ENCODE measurements at places on chromosomes 4 and X. TPM values are rescaled to one million over a fixed set of nuclear protein-coding genes. Genes with fewer than 3 reads are reported as not detected.
A peak's percentile ranks its signal among the peaks of the same experiment; 100 is the strongest.

The SUPT20HL1 gene
- total RNA-seq: not detected

The VEGFC gene
- 26.9 TPM for total RNA-seq

The AWAT2 gene
- under 0.01 TPM for total RNA-seq

The RHOH gene
- total RNA-seq: not detected

The PPARGC1A gene
- total RNA-seq: under 0.01 TPM

The GPR143 gene
- not detected for total RNA-seq

The CCDC120 gene
- total RNA-seq: under 0.01 TPM

The GPR173 gene
- 1.1 TPM for total RNA-seq

DNA sequence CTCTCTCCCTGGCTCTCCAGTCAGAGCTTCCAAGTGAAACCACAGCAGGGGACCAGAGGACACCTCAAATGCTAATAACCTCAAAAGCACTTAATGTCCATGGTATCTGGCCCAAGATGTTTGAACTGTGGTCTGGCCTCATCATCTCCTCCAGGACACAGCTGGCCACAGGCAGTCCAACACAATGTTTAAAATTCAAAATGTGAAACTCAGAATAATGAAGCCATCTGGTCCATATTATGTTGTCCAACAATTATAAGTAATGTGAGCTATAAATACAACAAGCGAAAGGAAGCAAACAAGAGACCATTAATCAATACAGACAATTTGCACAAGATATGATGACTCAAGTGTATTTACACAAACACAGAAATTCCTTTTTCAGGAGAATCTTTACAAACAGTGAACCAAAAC, 90.7 kb upstream of the S100G start:
- peak; percentile 43 for DNase-seq

GRCh38 chr4:90474484-90474883, 347.3 kb downstream of the CCSER1 start:
- DNase-seq: no peak

DNA sequence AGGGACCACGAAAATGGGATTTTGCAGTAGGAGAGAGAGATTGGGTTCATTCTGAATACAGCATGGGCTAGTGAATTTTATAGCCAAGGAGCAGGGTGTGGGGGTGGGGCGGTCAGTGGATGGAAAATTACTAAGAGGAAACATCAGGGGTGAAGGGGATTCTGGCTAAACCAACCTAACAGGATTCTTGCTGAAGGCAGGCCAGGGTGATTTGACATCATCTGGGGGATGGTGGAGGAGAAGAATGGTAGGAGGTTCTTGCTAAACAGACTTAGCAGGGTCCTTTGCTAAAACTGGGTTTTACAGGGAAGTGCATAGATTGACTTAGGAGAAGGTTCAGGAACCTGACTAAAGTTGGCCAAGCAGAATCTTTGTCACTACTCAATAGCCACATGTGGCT, 91.9 kb downstream of the DNAAF6 start:
- no peak for DNase-seq

DNA sequence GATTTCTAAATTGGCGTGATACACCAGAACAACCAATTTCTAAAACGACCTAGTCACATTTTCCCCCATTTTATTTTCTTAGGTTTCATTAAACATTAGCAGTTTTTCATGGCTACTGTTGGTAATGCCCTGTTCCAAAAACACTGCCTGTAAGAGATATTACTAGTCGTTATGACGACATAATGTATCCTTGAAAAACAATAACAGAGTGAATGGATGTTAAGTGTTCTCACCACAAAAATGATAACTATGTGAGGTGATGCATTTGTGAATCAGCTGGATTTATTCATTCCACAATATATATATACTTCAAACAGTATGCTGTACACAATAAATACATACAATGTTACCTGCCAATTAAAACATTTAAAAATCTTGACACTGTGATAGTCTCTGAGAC, 1147.6 kb upstream of the PCDH10 start:
- DNase-seq: peak; percentile 75

GRCh38 chr4:184844742-184845141, 19.0 kb upstream of the ACSL1 start:
- DNase-seq: no peak

GRCh38 chr4:34814266-34814665, 1430.0 kb downstream of the ARAP2 start:
- no peak for DNase-seq

All from IMR-90 (cell line).